AML-193 (cell line): ENCODE measurements at places on chromosomes 11 and 22.

DNA sequence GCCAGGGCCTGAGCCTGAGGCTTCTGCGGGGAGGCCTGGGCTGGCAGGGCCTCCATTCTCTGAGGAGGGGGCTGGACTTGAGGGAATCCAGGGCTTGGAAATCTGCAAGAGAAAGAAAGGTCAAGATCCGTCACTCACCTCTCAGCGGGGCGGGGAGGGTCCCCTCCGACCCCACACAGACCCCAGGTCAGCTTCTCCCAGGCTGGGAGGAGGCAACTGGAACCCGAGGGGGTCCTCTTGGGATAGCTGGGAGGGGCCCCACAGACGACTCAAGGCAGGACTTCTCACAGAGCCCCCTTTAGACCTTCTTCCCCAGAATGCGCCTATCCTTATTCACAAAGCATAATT is 11.0 kb downstream of the TNKS1BP1 start:
- no peak for DNase-seq

- no peak for DNase-seq
Observed at GRCh38 chr11:14127679-14128078, 165.2 kb downstream of the SPON1 start.

- no peak for DNase-seq
Observed at GRCh38 chr11:28439403-28439802, 331.2 kb downstream of the METTL15 start.

- no peak for DNase-seq
Observed at GRCh38 chr11:88620568-88621130, 283.1 kb upstream of the CTSC start.

DNA sequence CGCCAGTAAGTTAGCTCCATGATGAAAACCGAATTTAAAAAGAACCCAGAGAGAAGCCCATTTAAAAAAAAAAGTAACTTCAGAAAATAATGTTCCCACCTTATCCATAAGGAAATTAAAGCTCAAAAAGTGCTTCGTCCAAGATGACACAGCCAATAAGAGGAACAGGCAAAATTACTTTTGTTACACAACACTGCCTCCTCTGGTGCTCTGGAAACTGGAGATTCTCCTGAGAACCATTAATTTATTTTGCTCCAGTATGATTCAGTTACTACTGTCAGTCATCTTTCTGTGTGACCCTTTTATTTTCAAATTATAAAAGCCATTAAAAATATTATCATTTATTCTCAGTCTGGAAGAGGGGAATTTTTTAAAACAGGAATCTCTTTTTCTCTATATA is 2.0 kb downstream of the IFT27 start:
- peak; percentile 45 for DNase-seq

DNA sequence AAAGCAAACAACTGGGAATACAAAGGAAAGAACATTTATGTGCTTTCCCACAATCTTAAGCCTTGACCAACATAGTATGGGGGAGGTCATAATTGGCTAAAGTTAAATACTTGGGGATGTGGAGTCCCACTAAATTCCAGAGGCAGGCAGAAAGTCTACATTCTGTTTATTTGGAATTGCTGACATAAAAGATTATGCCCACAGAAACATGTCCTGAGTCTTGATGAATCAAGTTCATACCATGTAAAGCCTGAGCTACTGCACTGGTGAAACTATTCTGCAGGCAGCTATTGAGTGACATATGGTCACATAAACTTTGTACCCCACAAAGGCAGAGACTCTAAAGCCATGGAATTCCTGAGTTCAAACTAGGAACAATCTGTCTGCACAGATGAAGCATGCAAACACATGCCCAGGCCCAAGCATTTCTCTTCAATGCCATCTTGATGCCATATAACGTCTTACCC is 69.9 kb upstream of the CHRM4 start:
- no peak for DNase-seq

- no peak for DNase-seq
Observed at GRCh38 chr22:50104141-50104544, 14.3 kb downstream of the MOV10L1 start.

GRCh38 chr11:77147668-77148321 is 19.7 kb downstream of the MYO7A start:
- no peak for DNase-seq

- no peak for DNase-seq
Observed at GRCh38 chr11:128389461-128389976, 197.8 kb downstream of the ETS1 start.

DNA sequence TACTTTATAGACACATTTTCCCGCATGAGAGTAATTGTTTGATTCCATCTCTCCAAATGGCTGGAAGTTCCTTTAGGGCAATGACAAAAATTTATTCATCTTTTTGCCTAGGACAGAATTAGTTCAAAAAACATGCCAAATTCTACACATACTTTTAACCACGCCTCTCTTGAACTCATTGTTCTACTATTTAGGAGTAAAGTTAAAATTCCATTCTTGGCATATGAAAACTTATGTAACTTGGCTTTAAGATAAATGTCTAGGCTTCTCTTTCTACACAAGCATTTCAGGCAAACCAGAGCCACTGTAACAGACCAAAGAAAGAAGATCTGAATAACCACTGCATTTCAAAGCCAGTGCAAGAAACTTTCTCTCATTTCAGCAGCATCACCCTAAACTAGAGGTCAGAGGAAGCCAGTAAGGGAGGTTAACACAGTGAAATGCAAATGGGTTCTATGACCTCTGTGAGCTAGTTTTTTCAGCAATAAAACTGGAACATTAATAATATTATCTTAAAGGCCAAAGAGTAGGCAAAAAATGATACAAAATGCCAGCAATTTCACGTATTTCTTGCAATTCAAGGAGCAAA is 73.0 kb downstream of the RSF1 start:
- no peak for DNase-seq

- DNase-seq, result no peak
Observed at GRCh38 chr11:15854245-15854644, 502.1 kb downstream of the SOX6 start.

GRCh38 chr11:66646828-66647227 is 8.3 kb downstream of the RBM4 start:
- no peak for DNase-seq

- DNase-seq, result no peak
Observed at GRCh38 chr11:70760416-70761020, 362.2 kb downstream of the CTTN start.

DNA sequence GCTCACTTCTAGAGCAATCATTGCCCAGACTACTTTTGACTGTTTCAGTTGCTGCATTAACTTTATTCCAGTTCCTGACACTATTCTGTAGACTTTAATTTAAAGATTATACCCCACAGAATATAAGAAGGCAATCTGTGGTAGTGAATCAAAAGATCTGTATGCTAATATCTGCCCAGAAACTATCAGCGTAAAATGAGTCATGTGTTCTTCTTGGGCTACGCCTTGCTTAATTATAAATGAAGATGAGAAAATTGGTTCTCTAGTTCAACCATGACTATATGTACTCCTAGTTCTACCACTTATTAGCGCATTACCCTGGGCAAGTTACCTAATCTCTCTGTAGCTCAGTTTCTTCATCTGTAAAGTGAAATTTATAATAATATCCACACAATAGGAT is 128.5 kb downstream of the CWF19L2 start:
- DNase-seq, result no peak

DNA sequence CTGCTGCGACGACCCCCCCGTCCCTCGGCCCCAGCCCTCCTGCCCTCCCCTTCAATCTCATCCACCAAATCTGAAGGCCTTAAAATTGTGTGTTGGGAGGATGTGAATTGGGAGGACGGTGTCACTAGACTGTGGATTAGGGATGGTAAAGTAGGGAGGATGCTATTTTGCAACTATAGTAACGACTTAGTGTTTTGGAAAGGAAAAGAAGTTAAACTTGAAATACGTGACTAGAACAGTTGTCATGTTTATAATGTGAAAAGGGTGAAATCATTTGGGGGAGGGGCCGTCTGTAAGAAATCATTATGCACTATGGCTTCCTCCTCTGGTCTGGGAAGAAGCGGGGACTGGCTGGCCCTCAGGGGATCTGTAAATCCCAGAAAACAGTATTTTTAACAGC is 43.4 kb upstream of the NNMT start:
- DNase-seq, result no peak

GRCh38 chr22:43507235-43507634 is 95.4 kb downstream of the MPPED1 start:
- DNase-seq, result no peak

DNA sequence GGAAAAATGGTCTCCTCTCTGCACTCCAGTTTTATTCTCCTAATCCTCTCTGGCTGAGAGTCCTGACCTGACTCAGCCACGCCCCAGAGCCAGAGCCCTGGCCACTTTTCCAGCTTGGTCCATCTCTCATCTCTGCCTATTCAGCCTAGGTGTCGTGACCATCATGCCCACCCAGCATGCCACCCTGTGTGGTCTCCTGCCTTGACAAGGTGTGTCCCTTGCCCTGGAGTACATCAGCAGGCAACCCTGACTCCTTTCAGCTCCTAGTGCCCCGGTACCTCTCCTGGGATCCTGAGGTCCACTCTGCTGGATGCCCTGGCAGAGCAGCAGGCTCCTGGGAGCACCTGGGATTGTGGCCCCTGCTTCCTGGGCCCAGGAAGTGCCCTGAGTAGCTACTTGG is 52.8 kb downstream of the ZNRF3 start:
- no peak for DNase-seq

GRCh38 chr11:73321604-73322381 is 13.7 kb downstream of the ARHGEF17 start:
- DNase-seq, result no peak

- no peak for DNase-seq
Observed at GRCh38 chr11:114031246-114031966, 28.1 kb upstream of the ZBTB16 start.

DNA sequence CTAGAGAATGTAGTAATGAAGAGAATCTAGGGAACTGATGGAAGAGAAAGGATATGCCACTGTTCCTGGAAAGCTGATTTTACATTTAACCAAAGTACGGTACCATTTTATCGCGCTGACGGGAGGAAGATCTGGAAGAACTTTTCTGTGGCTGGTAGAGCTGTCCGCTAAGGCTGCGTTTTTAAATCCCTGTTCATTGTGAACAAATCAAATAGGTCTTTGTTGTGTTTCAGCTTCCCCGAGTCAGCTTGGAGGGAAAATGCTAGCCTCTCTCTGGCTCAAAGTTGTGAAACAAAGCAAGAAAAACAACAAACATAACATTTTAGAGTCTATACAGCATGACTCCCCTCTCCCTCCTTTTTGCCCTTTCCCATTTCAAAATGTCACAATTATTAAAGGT is 34.4 kb downstream of the FBXO7 start:
- no peak for DNase-seq

DNA sequence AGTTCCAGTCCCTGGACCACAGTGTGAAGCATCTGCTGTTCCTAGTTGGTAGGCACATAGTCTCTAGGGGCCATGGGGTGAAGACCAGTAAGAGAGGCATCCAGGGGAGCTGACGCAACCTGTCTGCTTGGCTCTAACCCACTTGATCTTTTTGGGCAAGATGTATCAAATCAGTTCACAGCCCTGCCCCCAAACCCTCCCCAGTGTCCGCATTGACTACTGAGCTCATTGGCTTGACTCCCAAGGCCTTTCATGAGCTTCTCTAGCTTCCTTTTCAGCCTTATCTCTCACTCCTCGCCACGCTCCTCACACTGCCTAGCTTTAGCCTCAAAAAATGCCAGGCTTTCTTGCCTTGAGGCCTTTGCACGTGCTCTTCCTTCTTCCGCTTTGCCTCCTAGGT is 29.7 kb upstream of the ABCC8 start:
- no peak for DNase-seq

GRCh38 chr11:117489999-117490679 is 162.5 kb downstream of the CEP164 start:
- DNase-seq, result peak; percentile 1

DNA sequence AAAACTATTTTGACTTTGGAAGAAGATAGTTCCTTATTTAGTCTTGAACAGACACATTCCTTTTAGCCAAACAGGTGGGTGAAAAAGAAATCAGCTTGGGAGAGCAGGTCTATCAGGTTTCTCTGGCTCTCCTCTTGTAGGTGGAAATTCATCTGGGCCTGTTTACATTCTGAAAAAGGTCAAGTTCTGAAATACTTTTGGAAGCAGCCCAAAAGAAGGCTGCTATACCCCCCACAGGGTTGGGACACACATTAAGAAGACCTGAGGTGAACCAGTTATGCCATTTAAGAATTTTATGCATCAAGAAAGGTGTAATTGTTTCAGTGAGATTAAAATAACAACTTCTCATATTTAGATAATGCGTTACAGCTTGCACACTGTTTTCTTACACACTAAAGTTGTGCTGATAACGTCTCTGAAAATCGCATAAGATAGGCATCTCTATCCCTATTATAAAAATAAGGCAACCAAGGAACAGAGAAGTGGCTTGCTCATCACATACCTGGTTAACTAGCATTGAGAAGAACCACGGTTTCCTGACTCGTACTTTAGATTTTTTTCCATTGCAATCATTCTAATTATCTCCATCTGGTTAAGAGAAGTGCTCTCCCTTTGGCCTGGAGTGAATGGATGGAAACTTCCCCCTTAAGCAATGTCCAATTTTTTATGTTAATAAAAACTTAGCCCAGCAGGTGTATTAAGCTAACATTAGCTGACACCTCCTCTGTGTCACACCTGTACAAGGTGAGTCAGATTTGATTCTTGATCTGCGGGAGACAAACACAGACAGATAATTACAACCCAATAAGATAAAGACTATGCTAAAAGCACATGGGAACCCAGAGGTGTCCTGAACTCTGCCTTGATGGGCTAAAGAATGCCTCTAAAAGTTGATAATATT is 60.5 kb upstream of the UCP3 start:
- DNase-seq, result no peak

DNA sequence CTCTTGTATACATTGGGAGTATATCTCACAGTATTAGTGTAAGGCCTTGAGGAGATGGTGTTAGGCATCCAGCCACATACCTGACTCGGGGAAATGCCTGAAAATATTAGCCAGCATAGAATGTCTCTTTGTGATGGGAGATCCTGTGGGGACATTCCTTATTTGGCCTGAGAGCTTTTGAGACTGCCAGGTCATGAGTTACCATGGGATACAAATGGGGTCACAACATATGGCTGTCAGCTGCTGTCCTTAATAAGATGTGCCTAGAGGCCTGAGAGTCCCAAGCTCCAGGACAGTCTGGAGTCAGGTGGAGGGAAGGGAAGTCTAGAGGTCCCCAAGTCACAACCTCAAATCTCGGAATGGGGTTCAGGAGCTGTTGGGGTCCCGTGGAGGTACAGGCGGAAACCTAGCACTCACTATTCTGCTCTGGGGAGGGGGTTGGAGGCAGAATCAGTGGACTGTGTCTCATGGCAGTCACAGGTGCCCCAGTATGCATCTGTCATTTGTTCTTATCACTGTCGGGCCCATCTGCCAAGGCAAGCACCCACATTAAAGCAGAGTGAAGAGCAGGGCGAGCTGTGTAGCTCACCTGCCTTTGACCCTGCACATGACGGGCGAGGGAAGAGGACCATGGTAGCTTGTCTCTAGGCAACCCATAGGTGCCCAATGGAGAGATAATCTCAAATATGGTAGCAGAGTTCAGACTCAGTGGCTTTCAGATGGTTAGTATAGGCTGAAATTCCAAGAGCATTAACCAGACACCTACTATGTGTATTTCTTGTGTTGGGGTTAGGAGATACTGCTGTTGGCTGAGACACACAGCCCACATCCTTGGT is 29.9 kb downstream of the KCNQ1OT1 start:
- no peak for DNase-seq

DNA sequence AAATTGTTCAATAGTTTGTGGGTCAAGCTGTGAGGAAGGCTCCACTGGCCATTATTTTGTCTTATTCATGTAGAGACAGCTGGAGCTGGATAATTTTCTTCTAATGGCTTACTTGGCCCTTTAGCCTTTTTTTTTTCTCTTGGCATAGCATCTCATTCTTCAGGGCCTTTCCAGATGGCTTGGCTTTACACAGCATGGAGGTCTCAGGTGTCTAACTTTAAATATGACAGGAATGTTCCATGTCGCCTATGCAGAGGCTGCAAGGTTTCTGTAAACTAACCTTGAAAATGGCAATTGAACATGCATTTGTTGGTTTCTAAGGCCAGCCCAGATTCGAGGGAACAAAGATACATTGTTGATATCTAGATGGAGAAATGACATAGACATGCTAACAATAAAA is 247.9 kb upstream of the CNTN5 start:
- no peak for DNase-seq
